ENCODE measurements at places on chromosomes 4 and X.

DNA sequence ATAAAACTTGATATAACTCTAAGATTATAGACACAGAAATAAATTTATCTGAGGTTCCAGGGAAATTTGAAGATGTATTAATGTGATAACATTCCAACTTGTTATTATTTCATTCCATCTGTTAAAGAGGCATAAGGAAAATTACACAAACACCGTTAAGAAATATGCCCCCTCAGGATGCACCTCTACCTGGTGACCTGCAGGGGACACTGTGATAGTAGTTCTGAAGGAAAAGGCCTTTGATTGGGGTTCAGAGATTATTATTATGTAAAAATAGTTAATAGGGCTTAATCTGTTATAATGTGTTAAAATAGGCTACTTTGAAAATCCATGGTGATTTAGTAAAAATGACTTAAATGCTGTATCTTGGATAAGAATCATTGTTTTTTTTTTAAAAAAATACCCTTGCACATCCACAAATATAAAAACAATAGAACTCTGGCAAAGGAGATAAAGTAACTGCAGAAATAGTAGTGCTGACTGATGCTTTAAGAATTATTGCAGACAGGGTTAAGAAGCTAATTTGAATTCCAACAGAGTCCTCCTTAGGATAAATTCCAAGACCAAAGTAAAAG, 6.1 kb upstream of the ABRAXAS1 start:
- no peak for DNase-seq

DNA sequence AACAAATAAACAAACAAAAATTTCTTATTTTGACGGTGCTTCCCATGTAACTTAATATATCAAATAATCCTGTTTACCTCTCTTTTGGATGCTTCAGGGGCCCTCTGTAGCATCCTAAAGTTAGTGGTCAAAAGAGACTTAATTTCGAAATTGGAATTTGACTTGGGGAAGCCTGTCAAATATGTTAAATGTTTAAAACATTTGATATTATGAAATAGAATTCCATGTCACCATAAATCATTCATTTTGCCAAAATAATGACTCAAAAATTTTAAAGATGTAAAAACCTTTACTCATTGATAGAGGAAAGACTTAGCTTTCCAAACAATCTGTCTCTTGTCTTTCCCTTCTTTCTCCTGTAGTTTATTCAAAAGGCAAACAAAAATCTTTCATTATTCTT, 20.6 kb upstream of the TEX13A start:
- no peak for DNase-seq

GRCh38 chrX:7062276-7062675, 85.2 kb upstream of the STS start:
- DNase-seq: no peak

GRCh38 chr4:69098470-69098869, 2.2 kb downstream of the UGT2B7 start:
- no peak for DNase-seq

DNA sequence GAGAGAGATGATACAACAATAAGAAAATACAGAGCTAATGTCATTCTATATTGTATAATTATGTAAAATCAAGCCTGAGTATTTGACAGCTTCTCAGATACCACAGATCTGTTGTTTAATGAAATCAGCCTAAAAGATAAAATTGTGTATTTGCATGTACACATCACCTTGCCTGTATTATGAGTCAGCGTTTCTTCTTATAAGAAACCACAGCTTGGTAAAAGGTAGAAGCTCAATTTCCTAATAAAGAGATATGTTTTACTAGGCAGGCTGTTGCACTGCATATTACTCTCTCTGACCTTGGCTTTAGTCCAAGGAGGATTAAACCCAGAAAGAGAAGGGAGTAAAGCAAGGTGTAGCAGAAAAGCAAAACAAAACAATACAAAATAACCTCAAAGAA, 121.3 kb downstream of the PPARGC1A start:
- DNase-seq: no peak

DNA sequence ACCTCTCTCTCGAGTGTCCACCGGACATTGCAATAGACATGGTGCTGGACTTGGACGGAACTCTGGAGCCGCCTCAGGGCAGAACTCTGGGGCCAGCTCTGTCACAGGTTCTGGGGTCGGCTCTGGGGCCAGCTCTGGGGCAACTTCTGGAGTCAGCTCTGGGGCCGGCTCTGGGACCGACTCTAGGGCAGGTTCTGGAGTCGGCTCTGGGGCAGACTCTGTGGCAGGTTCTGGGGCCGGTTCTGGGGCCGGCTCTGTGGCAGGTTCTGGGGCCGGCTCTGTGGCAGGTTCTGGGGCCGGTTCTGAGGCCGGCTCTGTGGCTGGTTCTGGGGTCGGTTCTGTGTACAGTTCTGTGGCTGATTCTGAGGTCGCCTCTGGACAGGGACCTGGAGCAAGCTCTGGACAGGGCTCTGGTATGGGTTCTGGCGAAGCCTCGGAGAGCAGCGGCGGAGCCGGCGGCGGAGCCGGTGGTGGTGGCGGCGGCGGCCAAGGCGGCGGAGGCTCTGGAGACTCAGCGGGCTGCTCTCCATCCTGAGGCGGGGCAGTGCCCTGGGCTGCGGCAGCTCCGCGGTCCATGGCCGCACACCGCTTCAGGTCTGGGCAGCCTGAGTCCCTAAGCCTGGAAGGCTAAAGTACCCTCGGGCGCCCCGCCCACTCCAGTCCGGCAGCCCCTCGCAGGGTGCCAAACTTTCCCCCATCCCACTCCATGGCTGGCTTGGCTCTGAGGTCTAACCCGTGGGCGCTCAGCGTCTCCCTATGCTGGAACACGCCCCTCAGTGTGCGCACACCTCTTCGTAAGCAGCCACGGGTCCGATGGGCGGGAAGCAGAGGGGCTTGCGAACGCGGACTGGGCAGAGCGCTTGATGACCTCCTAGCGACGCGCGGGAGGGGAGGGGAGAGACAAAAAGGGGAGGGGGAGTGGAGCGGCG, at the start of gene DGKK:
Gene DGKK, minus strand, starts transcription at position 723 of the 929 bp plus-strand sequence. Its CDS starts 147 bp downstream, at position 576.
- DNase-seq: no peak

DNA sequence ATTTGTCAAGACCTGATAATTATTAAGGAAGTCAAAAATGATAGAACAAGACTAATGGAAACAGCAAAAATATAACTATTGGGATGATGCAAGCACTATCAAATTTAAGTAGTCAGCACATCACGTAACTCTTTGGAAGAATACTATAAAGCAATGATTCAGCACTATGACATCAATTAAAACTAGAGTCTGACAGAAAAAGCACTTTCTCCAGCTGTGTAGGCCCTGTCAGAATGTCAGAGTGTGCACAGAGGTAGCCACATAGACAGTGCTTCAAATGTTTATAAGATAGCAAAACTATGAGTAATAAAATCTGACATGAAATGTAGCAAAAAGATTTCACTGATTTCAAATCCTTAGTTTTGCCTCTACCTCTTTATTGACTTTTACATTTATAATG, 1226.6 kb upstream of the ADGRL3 start:
- DNase-seq: no peak

DNA sequence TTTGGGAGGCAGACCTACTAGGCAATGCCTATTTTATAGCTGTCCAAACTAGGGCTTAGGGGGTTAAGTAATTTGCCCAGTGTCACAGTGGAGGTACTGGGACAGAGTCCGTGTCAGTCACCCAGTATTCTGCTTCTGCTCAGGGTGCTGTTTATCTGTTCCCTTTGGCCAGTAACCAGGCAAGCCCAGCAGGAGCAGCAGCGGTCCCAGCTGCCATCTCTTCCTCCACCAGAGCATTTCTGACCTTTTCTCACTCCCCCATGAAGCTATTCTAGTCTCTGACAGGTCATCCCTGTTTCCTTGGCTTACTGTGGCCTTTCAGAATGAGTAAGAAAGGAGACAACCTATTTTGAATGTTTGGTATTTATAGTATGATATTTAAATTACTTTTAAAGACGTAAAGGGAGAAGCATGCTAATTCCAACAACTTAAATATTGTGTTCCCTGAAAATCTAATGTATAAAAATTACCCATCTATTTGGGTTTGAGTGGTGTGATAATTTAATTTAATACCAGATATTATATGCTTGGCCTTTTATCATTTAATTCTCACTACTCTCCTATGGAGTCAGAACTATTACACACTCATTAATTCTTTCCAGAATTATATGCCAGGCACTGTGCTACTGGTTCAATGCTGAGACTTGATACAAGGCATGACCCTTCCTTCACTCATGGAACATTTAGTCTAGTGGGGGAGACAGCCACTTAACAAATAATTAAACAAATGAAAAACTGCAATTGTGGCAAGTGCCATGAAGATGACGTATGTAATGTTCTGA, 60.6 kb downstream of the RPS6KA3 start:
- DNase-seq: no peak

DNA sequence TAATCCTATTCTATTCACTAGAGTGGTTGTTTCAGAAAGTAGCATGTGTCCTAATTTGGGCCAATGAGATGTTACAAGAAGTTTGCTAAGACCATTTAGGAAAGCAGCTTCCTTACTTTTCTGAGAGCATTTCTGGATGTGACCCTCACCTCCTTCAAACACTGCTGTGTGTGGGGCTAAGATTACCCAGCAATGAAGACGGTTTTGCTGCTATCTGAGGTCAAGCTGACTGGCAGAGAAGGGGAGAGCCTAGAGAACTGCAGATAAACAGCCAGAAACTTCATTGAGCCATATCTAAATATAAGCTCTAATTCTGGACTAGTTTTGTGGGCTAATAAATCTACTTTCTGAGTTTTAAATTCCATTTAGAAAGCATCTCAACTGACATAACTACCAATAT, 36.4 kb downstream of the ZAR1 start:
- no peak for DNase-seq

GRCh38 chr4:185283723-185284122, 74.3 kb downstream of the SNX25 start:
- DNase-seq: no peak

GRCh38 chrX:40394302-40394701, 186.5 kb upstream of the ATP6AP2 start:
- no peak for DNase-seq

GRCh38 chr4:154590329-154591006, at the start of gene FGA:
Gene FGA, minus strand, starts transcription at chr4:154590742. Its CDS starts 55 bp downstream, at chr4:154590687.
- DNase-seq: no peak

DNA sequence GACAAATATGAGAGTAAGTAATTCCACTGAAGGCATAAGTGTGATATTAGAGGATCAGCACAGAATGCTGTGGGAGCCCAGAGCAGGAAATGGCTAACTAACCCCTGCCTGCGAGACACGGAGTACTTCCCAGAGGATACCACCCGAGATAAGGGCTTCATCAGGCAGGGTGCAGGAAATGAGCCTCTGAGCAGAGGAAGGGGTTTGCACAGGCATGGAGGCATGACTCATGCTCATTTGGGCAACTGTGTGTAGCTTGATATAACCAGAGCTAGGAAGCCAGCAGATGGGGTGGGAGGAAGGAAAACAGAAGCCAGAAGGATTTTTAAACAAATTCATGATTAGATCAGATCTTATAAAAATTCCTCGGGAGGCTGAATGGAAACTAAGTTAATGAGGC, 70.0 kb upstream of the TSPAN5 start:
- DNase-seq: peak; percentile 22

- DNase-seq: no peak
These were observed 48.2 kb downstream of the STK26 start for GRCh38 chrX:132071254-132071653.

GRCh38 chr4:52172166-52172565, 121.1 kb downstream of the SPATA18 start:
- no peak for DNase-seq

DNA sequence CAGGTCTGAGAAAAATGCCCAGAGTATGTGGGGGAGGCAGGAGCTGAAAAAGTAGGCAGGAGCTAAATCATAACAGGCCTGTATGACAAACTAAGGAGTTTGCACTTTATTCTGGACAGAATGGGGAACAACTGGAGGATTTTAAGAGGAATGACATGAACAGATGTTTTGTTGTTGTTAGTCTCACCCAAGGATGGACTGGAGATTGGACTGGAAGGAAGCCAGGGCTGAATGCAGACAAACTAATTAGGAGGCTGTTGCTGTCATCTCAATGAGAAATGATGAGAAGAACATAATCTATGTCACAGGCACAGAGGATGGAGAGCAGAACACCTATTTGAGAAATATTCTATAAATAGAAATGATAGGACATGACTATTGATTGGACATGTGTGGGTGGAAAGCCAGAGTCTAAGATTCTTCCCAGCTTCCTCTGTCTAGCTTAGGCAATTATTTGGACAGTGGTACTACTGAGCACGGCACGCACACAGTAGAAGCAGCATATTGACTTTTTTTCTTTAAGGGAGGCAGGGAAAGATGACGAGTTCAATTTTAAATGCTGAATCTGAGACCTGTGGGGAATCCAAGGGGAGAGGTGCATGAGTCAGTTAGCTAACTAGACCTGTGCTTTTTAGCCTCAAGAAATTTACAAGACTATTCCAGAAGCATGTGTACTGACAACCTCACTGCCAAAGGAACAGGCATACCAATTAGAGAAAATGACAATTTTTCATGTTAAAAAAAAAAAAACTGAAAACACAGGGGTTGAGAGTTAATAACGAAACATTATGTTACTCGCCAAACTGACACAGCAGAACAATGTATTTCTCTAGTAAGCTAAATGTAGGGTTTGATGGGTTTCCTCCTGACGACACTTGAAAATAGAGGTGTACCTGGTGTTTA, 963 bp upstream of the USO1 start:
- DNase-seq: no peak

DNA sequence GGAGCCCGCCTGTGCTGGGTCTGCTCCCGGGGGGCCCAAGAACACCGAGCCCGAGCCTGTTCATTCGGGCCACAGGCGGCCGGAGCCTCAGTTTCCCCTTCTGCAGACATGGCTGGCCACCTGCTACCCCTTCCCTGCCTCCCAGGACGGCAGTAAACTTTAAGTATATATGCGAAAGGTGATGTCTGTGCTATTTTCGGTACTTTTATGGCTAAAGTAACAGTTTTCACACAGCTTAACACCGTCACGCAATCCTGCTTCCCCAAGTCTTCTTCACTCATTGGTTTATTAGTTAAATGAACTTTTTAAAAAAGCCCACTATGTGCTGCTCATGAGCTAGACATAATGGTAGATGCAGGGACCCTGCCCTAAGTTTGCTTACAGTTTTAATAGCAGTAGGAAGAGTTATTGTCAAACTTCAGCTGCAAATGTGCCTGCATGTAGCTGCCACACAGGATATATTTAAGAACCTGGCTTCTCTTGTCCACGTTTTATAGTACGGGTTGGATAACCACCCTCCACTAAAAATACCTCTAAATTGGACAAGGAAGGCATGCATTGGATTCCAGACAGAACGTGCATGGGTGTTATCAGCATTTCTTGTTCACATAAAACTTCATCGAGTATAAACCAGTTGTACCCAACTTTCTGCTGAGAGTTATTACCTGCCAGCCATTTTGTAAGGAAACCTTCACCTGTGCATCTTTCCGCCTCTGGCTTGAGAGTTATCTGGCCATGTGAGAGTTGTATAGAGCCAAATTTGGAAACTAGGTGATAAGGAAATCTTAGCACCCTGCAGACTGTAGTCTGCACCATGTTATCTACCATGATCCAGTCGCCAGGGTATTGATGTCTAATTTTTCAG, 741 bp downstream of the ANAPC4 start:
- no peak for DNase-seq

DNA sequence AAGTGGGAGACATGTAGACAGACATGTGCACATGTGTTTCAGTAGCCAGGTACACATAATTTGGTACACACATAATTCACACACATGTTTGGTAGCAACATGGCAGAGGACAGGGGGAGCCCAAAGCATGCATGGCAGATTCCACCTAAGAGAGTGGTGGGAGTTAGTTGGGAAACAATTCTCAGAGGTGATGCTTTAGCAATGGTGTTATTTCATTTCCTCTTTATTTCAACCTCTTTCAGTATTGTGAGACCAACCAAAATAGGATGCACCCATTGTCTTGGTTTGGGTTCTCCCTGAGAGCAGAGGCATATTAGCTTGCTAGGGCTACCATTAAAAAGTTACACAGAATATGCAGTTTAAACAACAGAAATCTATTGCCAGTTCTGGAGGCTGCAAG, 92.2 kb upstream of the ANXA3 start:
- no peak for DNase-seq

GRCh38 chr4:168633496-168633895, 136.6 kb downstream of the PALLD start:
- DNase-seq: no peak
